ENCODE measurements at places on chromosomes 4 and X.

GRCh38 chr4:76984127-76984526 lies 34.6 kb downstream of the SEPTIN11 start:
- DNase-seq: peak; percentile 66

GRCh38 chr4:185576962-185577950 lies 41.9 kb upstream of the PDLIM3 start:
- no peak for DNase-seq

GRCh38 chrX:119500061-119500800 lies 32.0 kb downstream of the SLC25A5 start:
- DNase-seq: no peak

DNA sequence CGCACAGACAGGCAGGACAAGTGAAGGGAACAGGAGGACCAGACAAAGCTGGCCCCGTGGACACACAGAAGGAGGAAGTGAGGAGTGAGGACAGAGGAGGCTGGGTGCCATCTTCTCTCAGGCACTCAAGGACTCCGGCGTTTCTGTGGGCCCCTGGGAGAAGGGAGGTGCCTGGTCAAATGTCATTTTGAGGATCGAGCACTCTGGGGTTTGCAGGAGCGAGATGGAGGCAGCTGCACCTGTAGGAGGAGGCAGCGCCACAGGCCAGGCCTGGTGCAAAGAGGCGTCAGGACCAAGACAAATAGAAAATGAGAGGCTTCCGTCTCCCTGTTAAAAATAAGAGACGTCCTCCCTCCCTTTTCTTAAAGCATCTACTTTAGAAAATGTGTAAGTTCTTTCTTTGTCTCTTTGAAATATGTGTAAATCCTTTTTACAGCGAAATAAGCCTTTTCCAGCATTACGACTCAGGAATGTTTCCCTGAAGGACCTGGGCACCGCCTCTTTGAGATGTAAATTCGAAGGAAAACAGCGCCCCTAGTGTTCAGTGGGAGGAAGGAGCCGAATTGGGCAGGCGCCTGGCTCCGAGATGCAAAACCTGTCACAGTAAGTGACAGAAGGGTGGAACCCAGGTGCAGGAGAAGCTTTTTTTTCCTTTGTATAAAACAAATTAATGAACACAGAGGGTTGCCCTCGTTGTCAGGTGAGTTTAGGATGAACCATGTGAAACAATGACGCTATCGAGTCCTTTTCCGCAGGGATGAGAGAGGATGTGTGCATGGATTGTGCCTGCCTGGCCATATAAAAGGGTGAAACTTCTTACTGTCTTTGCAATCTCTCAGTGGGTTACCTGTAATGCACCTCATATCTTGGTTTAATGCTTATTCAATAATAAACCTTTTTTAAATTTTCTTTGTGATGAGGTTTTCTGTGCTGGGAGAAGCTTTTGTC lies 1.4 kb upstream of the C4orf50 start:
- peak; percentile 31 for DNase-seq

DNA sequence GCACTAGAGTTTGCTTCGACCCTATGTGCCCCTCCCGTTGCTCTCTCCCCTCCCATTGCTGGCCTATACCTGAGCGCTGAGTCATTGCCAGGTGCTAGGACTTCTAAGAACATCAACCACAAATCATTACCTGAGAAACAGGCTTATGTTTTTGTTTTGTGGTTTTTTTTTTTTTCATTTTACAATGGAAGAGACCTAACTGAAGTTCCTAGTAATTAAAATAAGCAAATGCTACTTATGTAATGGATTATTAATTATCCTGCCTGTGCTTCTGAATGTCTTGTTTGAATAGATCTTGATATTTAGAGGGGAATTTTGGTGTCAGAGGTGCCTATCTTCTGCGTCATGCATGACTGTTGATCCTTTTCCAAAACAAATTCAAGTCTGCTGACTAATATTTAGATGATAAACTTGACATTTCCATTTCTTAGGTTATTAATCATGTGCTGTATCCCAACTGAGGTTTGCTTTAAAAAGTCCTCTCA lies 275.4 kb upstream of the CPEB2 start:
- DNase-seq: peak; percentile 65

GRCh38 chrX:12919620-12920019 lies 13.2 kb downstream of the TLR8 start:
- no peak for DNase-seq

DNA sequence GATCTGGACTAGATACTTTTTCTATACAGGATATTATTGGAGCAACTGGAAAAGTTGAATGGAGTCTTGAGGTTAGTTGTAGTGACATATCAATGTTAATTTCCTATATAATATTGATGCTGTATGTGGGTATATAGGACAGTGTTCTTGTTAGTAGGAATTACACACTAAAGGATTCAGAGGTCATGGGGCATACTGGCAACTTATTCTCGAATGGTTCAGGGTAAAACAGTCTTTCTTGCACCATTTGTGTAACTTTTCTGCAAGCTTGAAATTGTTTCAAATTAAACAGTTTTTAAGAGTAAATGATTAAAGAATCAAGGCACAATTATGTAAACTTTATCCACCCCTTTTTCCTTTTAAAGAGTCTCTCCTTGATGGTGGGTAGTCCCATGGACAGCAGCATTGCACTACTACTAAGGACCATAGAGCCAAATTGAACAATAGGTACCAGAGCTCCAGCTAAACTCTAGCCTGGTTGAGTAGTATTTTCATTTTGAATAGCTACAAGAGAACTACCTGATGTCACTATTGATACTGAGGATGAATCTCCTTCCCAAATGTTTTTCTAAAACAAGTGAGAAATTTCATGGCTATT lies 70.1 kb downstream of the DMP1 start:
- DNase-seq: no peak

GRCh38 chr4:5030927-5031326 lies 11.7 kb upstream of the CYTL1 start:
- no peak for DNase-seq

DNA sequence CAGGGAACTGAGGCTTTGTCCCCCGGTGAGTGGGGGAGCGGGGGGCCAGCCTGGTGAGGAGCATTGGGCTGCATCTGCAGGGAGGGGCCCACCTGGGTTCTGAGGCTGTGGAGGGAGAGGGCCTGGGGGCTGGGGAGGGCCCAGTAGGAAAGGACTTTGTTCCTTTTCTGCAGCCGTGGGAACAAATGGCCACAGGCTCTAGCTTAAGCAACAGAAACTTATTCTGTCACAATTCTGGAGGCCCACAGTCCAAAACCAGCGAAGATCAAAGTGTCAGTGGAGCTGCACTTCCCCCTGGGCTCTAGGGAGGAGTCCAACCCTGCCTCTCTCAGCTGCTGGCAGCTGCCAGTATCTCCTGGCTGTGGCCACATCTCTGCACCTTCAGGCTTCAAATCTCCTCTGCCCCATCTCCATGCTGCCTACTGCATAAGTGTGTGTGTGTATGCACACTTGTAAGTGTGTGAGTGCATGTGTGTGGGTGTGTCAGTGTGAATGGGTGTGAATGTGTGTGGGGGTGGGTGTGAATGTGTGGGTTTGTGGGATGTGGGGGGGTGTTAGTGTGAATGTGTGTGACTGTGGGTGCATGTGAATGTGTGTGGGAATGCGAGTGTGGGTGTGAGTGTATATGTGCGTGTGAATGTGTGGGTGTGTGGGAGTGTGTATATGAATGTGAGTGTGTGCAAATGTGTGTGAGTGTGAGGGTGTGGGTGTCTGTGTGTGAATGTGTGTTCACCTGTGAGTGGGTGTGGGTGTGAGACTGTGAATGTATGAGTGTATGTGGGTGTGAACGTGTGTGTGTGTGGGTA lies 204.5 kb upstream of the PSAPL1 start:
- DNase-seq: no peak

DNA sequence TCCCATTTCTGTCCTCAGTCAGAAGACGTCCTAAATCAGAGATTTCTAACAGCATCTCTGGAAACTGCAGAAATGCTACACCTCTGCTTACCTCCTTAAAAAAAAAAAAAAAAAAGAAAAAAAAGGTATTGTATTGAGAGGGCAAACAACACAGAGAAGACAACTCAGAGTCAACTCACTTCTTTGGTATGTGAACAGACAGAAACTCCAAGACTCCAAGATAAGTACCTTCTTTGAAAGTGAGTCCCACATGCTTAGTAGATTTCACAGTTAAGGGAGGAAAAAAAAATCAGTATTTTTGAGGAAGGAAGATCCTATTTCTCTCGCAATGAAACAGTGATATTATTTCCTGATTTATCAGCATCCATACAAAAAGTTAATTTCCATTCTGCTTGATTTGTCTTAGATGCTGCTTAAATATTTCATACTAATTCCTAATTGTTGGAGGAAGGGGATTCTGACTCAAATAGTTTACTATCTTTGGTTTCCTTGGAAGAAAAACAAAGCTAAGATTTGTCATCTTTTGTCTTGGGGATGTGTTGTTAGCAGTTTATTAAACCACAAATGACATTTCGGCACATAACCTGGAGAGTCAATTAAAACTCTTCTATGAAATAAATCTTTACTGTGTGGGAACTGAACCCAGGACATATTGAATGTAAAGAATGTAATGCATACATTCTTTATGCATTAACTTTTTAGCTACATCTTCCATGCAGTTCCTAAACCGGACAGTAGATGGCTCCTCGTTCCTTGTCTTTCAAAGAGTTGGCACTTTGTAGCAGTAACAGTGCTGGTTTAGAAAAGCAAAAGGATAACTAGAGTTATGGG lies 4.7 kb downstream of the RASGEF1B start:
- DNase-seq: no peak

- DNase-seq: no peak
These were observed 68.7 kb upstream of the WWC2 start for GRCh38 chr4:183030309-183030708.

GRCh38 chrX:68822641-68823410 lies 6.0 kb upstream of the EFNB1 start:
- DNase-seq: peak; percentile 67

DNA sequence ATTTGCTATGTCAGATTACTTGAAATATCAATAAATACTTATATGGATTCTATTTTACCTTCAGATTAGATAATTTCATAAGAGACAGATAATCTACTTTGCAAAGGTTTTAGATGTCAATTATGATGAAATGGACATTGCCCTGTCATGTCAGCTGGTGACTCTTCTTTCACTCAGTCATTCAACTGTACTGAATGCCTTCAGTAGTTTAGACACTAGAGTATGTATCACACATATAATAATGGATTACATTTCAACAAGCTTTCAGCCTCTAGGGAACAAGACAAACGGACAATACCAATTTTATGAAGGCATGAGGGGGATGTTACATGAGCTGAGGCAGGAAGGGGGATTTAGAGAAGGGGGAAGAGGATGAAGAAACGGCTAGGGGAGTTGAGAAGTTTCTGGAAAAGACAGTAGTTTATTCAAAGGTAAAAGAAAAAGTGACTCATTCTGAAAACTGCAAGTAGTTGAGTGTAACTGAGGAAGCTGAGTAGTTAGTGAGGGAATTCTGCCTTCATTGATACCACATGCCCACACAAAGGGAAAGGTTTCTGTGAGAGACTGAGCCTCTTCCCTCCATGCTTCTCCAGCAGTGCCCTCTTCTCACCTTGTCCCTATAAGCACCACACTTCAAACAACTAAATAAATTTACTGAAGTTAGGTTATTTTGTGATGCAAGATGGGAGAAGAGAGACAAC lies 25.7 kb downstream of the SLC9B2 start:
- peak; percentile 35 for DNase-seq

- DNase-seq: no peak
These were observed 522.5 kb downstream of the SMARCA1 start for GRCh38 chrX:129000797-129001196.

DNA sequence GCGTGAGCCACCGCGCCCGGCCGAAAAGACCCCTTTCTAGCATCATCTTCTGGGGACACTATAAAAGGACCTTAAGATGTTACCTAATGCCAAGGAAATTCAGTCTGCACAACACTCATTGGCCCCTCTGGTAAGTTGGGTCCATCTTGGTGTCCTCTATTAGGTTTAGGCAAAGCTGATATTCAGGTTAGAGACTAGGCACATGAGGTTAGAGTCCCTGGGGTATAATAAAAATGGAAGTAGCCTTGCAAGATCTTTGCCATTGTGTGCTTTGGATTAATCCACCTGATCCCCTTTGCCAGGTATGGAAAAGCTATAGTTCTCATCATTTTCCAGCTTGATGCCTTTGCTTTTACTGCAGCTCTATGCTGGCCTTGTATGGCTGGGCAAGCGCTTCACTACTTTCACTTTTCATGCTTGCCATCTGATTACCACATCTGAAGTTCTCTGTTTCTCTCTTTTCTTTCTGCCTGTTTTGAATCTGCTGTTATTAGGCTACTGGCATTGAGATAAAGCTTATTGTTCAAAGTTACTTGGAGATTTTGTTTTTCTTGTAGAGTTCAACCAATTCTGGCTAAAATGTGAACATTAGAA lies 5.4 kb upstream of the ADH4 start:
- no peak for DNase-seq

GRCh38 chrX:13115146-13115855 lies 70.9 kb upstream of the FAM9C start:
- no peak for DNase-seq

DNA sequence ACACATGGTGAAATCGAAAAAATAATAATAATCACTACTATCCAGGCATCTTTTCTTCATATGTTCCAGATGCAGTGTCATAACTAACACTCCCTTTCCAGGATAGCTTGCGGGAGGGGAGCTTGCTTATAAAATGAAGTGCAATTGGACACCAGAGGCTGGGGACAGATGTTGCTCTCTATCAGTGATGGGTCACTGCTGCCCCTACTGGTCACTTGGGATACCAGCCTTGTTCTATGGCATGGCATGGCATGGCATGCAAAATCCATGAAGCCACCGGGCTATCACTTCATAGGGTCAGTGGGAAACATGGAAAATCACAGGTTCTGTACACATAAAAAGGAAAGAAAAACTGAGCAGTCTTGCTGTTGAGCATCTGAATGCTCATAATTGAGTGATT lies 168.1 kb downstream of the GLRA2 start:
- peak; percentile 15 for DNase-seq

DNA sequence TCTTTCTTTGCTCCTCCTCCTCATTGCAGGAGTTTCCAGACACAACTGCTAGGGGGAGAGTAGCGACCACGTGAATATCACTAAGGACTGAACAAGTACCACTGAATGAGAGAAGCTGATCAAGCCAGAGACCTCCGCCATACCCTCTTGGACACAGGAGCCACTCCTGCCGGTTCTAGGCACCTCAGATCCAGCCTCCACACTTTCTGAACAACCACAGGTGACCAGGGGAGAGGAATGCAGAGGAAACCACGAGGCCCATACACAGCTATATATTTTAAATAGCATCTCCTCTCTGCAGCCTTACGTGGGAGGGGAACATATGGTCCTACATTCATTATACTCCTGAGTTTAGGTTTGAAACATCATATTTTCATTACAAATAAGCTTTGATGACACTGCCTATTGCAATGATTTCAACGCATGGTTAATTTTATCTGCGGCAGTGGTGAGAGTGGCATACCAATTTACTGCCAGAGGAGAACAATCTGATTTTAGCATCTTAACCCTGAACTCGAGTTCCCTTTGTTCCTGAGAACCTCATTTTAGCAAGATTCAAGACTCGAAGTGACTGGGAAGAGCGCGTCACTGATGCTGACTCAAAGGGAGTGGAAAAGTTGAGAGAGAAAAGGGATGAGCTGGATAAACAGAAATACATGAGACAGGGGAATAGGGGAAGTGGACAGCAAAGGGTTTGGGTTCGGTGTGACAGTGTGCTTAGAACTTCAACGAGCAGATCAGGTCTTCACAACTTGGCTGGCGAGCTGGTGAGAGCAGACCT lies 231.7 kb upstream of the PPARGC1A start:
- no peak for DNase-seq

- DNase-seq: no peak
These were observed 44.3 kb downstream of the GASK1B start for GRCh38 chr4:158128540-158128939.

- peak; percentile 53 for DNase-seq
These were observed 94.7 kb downstream of the SEL1L3 start for GRCh38 chr4:25767877-25768725.

- DNase-seq: no peak
These were observed 49.7 kb upstream of the IGFBP7 start for GRCh38 chr4:57159866-57160265.

Measured in HT1080 (cell line).